ENCODE measurements at places on chromosomes 6 and 20. TPM values are rescaled to one million over a fixed set of nuclear protein-coding genes. Genes with fewer than 3 reads are reported as not detected.

The NKAIN4 gene
- not detected for total RNA-seq

The ARMC12 gene
- 0.28 TPM for total RNA-seq

The CDH26 gene
- not detected for total RNA-seq

The KHDC1L gene
- total RNA-seq, result not detected

The IP6K3 gene
- 0.18 TPM for total RNA-seq

The GFOD1 gene
- 3.6 TPM for total RNA-seq

The FRS3 gene
- 0.54 TPM for total RNA-seq

The TLDC2 gene
- 0.18 TPM for total RNA-seq

The PPIL6 gene
- 0.18 TPM for total RNA-seq

The GPX5 gene
- total RNA-seq, result not detected

The DOK5 gene
- 4.2 TPM for total RNA-seq
